Central memory CD8-positive, alpha-beta T cell (primary cell): ENCODE measurements at places on chromosomes 12 and 14.

DNA sequence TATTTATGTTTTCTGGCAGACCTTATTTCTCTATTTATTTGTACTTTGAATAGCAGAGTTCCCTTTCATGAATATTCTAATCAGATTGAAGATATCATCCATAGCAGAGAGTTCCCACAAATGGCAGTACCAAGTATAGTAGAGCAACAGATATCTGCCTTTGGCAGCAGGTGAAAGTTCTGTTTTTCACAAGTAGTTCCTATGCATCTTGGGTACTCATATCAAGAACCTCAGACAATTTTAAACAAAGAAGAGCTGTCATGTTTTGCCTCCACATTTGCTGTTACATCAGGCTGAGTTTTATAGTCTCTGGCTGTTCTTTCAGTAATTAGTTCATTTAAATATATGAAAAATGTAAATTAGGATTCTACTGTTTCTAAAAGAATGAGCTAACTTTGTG is 252.0 kb downstream of the KCNC2 start:
- DNase-seq, result no peak

- no peak for DNase-seq
These were observed 74.9 kb downstream of the PPP2R5E start for GRCh38 chr14:63468294-63468693.

GRCh38 chr12:12239127-12239526 is 27.7 kb downstream of the LRP6 start:
- no peak for DNase-seq

- no peak for DNase-seq
These were observed 125.2 kb upstream of the RFLNA start for GRCh38 chr12:124169577-124170284.

GRCh38 chr14:23694085-23694948 is 58.2 kb downstream of the DHRS2 start:
- DNase-seq, result no peak

DNA sequence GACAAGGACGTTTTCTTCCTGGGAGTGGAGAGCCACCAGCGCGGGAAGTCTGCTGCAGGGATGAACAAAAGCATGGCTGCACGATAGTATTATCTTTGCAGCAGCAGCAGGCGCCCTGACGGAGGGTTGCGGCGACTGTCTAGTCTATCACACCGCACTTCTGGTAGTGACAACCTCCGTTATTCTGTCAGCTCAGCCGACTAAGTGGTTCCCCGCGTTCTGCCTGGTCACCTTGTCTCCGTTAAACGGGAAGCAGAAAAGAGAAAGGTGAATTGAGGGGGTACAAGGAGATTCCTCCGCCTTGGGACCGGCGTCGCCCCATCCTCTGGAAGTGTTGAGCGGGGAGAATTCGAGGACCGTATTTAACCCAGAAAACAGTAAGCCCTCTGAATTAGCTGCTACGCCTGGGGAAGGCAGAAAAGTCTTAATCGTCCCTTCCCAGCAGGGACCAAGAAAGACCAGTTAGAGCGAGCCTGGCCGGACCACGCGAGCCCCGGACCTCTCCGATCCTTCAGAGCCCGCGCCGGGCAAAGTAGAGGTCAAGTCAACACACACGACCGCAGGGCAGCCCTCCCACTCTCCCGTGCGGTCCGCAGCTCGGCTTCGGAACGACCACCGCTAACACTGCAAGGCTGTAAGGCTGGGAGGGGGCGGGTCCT is 536 bp upstream of the DAAM1 start:
- DNase-seq, result peak; percentile 40

DNA sequence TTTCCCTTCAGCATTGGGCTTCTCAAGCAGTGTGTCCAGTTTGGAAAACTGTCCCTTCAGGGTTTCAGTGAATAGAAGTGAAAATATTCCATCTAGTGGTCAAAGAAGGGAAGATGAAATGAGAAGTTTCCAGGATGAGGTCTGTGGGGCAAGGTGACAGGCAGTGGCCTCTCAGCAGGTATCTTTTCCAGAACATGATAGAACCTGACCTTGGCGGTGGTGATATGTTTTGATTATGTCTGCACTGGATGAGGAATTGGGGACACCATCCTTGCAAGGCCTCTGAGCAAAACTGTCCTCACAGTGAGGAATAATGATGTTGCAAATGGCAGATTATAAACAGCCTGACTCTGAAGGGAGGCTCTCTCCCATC is 4.7 kb downstream of the GPX2 start:
- DNase-seq, result no peak

- no peak for DNase-seq
These were observed 989 bp upstream of the DRAM1 start for GRCh38 chr12:101876322-101876860.

DNA sequence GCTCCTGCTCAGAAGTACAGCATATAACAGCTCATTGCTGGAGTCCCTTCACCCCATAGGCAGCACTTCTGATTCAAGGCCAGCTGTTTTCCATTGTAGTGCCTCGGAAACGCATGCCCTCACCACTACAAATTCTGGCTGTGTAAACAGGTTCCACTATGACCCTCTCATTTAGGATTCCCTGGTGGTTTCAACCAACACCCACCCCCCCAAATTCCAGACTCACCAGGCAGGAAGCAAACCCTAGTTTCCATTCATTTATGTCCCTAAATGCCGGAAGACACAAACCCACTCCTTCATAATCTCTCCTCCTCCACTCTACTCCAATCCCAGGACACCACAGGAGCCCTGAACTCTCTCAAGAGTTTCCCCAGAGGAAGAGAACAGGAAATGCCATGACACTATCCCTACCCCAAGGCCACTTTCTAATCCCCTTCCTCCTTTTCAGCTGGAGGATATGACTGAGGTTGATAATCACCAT is 75.9 kb upstream of the TMPO start:
- DNase-seq, result no peak

DNA sequence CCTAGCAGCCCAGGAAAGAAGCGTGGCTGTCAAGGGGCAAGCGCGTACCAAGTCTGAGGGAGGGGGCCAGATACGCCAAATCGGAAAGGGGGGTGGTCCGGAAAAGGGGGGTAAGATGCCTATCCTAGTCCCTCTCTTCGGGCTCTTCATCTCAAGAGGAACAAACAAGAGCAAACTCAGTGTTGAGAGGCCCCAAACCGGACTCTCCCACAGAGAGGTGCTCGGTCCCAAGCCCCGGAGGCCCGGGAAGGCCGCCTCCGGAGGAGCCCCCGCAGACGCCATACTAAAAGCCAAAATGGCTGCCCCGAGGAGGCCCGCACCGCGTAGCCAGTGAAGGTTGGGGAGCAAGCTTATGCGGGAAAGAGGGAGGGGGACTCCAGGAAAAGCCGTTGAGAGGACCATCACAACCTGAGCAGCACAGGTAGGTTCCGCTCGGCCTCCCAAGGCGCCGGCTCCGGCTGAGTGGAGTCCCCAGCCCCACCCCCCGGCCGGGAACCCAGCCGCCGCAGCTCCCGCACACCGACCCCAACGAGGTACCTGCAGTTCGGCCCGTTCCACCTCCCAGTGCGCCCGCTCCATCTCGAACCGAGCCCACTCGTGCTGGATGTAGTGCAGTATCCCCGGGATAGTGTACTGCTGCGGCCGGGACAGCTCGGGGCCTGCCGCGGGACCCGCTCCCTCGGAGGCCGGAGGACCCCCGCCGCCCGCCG is at the start of gene AP4S1:
TSS of gene AP4S1 (plus strand) at position 283 of the 710 bp plus-strand sequence. CDS start 40,548 bp downstream, outside the sequence.
- peak; percentile 28 for DNase-seq

- no peak for DNase-seq
These were observed 60.6 kb downstream of the LGMN start for GRCh38 chr14:92687681-92688433.

GRCh38 chr12:42695490-42695995 is 106.0 kb upstream of the PRICKLE1 start:
- DNase-seq, result no peak

GRCh38 chr14:37900561-37900960 is 305.1 kb downstream of the TTC6 start:
- no peak for DNase-seq

DNA sequence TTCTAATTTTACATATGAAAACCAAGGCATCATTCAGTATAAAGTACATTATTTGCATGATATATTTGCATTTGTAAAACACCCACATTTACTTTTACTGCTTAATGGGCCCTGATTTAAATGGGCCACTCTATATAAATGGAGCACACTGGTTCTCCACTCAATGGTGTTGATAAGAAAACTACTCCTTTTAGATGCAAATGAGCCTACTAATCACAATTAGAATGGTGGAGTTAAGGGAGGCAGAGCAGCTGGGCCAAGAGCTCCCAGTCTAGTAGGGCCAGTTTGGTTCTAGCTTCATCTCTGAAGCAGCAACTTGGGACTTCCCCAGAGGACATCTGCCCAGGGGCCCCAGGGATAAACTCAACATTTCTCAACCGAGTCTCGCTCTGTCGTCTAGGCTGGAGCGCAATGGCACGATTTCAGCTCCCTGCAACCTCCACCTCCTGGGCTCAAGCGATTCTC is 120.7 kb downstream of the FOXN3 start:
- DNase-seq, result no peak

- no peak for DNase-seq
These were observed 782.1 kb upstream of the TBX3 start for GRCh38 chr12:115466076-115466475.

GRCh38 chr12:112314981-112315380 is 67.2 kb downstream of the HECTD4 start:
- DNase-seq, result no peak

- no peak for DNase-seq
These were observed 18.2 kb upstream of the CACNA2D4 start for GRCh38 chr12:1936406-1937320.

- no peak for DNase-seq
These were observed 5.3 kb downstream of the B4GALNT1 start for GRCh38 chr12:57627501-57628279.

DNA sequence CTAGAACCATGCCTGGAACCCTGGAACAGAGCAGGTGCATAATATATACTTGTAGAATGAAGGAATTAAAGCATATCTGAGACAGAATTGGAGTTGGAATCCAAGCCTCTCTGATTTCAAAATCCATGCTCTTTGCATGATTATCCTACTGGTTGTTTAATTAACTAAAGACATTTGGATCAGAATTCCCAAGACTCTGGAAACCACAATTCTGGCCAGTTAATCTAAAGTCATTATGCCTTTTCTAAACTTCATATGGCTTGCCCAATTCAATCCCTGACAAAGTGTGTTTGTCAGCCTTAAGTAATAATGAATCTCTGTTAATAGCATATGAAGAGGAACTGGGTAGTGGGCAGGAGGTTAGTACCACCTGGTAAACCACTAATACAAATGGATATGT is 422.6 kb downstream of the ATP23 start:
- no peak for DNase-seq

DNA sequence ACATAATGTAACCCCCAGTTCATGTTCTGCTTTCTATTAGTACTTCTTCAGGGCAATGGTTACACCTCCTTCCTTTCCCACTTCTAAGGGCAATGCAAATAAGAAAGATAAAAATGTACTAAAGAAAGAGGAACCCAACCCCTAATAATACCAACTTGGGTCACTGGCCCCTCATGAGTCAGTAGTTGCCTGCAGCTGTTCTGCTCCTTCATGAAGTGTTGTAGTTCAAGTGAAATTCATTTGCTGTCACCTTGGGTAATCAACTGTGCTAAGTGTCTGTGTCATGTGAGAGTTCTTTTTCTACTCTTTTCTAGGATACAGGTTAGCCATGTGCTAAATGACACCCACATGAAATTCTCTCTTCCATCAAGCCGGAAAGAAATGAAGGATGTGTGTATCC is 91.8 kb downstream of the PLXNC1 start:
- no peak for DNase-seq

DNA sequence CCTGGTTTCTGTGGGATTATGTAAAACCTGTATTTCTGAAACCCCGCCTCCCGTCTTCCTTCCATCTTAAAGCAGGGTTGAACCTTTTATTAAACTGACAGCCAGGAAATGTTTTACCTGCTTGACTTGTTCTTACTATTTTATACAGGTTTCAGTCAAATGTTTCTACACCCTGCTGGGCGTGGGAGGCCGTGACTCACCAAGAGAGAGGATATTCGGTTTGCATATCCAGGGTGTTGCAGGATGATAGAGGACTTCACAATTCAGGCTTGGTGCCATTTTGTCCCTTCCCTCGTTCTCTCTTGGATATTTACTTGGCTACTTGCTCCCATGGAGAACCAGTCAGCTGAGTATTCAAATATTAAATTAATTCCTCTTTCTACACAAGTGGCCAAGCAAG is 69.7 kb downstream of the ARF6 start:
- no peak for DNase-seq

DNA sequence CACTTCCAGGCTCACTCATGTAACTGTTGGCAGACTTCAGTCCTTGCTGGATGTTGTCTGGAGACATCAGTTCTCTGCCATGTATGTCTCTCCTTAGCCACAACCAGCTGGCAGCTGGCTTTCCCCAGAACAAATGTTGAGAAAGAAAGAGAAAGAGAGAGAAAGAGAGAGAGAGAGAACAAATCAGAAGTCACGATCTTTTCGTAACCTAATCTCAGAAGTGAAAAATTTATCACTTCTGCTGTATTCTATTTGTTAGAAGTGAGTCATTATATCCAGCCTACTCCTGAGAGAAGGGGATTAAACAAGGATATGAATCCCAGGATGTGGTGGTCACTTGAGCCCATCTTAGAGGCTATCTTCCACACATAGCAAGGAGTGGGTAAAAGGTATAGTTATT is 101.2 kb downstream of the BTG1 start:
- no peak for DNase-seq

- no peak for DNase-seq
These were observed 165.5 kb downstream of the SLC5A8 start for GRCh38 chr12:101044512-101045059.

DNA sequence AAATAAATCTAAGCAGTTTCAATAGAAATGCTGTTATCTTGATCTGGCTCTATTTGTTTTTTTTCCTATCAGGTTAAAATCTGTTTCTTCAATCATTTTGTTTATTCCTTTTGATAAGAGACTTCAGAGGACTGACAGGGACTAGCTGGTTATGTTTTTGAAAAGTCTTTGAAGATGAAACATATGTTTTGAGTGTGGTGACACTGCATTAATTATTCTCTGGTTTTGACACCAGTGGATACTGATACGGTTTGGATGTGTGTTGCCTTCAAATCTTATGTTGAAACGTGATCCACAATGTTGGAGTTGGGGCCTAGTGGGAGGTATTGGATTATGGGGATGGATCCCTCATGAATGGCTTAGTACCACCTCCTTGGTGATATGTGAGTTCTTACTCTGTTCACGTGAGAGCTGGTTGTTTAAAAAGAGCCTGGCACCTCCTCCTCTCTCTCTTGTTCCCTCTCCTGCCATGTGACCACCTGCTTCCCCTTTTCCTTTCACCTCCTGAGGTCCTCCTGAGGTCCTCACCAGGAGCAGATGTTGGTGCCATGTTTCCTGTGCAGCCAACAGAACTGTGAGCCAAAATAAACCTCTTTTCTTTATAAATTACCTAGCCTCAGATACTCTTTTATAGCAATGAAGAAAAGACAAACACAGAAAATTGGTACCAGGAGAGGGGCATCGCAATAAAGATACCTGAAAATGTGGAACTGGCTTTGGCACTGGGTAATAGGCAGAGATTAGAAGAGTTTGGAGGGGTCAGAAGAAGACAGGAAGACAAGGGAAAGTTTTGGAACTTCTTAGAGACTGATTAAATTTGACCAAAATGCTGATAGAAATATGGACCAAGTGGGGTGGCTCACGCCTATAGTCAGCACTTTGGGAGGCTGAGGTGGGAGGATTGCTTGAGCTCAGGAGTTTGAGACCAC is 23.0 kb downstream of the RASSF3 start:
- no peak for DNase-seq
